ENCODE measurements at places on chromosomes 2 and 18.
A peak's percentile ranks its signal among the peaks of the same experiment; 100 is the strongest.

DNA sequence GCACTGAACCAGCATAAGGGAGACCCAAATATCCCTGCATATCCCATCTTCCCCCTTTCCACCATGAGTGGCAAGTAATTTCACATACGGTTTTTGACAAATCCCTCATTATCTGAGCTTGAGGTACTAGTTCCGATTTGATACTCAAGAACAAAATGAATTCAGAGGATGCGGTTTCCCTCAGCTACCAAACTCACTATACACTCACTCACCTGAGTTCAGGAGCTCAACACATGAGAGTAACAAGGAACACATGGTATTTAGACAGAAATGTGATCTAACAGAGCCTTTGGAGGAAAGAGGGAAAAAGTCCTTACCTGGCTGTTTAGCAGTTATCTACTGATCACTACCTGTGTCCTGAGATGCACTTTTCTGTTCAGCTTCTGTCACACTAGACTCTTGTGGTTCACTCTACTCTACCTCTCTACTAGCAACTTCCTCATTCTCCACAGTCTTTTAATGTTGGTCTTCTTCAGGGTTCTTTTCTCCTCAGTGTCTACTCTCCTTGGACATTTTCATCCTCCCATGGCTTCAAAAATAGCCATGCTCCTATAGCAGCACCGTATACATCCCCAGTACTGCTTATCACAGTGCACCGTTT is 25.1 kb downstream of the ASXL2 start:
- DNase-seq = no peak

DNA sequence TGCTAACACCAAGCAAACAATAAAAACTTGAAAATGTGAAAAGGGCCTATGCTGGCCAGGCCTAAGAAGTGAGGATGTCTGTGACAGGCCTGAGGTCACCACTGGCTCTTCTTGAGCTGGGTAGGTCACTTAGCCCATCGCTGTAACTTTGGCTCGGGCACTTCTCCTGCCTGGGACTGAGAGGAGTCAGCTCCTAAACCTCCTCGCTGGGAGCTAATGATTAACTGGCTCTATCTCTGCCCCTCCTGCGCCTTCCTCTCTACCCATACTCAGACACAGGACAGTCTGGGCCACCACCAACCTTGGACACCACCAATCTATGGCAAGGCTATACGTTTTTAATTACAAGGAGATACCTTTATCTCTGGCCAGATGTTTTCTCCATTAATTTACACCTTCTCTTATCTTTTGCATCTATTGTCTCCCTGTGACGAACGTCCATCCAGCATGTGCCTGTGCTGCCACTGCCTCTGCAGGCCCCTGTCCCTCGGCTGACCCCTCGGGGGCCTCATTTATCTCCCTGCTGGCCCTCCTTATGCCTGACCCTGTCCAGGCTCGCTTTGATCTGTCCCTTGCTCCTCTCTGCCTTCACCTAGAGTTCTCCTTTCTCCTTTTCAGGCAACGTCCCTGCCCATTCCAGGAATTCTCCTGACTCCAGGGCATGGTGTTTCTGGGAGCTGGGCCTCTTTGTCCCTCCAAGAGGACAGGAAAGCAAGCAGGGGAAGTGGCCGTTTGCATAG is 149.1 kb upstream of the GATA6 start:
- no peak for DNase-seq

GRCh38 chr2:236673126-236673822 is 103.6 kb downstream of the ACKR3 start:
- no peak for DNase-seq

GRCh38 chr2:27427863-27428212 is 593 bp upstream of the NRBP1 start:
- no peak for DNase-seq

DNA sequence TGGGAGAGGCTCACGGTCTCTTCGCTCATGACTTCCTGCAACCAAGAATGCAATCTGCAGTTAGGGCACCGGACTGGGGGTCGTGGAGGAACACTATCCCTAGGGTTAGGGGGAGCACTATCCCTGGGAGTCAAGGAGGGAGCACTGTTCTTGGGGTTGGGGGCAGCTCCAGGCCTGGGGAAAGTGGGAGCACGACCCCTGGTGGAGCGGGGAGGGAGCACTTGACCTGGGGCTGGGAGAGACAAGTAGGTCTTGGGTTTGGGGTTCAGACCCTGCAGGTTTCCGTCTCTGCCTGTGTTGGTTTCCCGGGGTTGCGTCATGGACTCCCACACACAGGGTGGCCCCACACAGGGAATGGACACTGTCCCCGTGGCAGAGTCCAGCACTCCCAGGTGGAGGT is 133.6 kb downstream of the TPO start:
- no peak for DNase-seq

- DNase-seq = no peak
Measured at GRCh38 chr18:76932026-76932819, 109.9 kb downstream of the ZNF236 start.

- no peak for DNase-seq
Measured at GRCh38 chr2:69638630-69639029, 4.9 kb downstream of the AAK1 start.

DNA sequence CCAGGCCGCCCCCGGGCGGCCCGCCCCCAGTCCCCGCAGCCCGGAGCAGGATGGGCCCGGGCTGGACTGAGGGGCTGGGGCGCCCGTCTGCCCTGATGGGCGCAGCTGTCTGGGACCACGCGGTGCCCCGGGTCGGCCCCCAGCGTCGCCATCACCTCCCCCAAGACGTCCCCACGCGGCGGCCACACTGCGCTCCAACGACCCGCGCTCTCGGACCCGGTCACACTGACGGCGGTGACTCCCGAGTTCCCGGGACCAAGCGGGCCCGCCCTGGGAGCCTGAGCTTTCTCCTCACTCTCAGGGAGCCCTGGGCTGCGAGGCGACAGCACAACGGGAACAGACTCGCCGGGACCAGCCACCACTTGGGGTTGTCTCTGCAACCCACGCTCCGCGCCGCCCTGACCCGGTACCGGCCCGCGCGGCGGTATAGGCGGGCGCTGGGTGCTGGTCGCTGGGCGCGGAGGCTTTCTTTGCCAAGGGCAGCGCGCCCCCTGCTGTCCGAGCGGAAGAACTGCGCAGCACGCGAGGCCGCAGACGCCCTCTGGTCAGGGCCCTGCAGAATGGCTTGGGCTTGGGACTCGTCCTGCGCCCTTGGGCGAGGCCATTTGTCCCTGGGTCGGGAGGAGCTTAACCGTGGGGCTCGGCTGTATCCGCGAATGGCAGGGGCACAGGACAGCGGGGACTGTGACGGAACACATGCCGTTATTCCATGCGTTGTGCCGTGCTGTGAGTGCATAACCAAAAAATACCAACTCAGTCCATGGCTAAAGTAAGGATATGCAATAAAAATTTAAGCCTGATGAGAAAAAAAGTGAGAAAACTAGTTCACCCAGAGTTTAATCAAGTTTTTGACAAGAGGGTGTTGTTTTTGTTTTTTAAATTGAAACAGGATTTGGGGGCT is 54.8 kb upstream of the ANKRD62 start:
- peak; percentile 53 for DNase-seq

- peak; percentile 55 for DNase-seq
Measured at GRCh38 chr18:54388203-54389142, 30.8 kb downstream of the C18orf54 start.

- no peak for DNase-seq
Measured at GRCh38 chr18:57798713-57799373, 4.3 kb downstream of the ATP8B1 start.

DNA sequence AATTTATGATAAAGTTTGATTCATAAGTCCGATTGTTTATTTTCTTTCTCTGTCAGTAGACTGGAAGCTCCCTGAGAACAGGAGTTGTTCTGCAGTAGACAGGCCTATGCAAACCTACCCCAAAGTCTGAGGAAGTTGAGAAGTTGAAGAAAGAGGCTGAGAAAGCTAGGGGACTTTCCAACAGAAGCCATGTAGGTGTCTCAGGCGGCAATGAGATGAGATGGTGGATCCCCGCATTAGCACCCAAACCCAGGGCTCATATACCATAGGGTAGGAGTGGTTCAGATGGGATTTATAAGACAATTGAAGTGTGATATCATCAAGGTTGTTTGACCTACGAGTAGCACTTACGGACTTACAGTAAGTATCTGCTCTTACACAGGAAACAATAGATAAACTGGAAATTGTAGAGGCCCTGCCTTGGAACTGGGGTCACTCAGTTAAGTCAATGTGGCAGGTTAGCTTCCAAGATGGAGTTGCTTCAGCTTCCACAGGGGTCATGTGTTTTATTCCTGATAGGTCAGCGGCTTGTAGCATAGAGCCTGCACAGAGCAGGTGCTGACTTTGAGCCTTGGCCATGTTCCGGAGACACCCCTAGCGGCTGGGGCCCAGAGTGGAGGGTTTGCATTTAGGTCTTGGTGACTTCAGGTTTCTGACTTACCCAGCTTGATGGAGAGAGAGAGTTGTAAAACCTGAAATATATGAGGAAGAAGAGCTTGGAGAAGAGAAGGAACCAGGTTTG is 2.3 kb upstream of the PSD4 start:
- no peak for DNase-seq

- DNase-seq = no peak
Measured at GRCh38 chr2:86194751-86195054, 559 bp downstream of the IMMT start.

DNA sequence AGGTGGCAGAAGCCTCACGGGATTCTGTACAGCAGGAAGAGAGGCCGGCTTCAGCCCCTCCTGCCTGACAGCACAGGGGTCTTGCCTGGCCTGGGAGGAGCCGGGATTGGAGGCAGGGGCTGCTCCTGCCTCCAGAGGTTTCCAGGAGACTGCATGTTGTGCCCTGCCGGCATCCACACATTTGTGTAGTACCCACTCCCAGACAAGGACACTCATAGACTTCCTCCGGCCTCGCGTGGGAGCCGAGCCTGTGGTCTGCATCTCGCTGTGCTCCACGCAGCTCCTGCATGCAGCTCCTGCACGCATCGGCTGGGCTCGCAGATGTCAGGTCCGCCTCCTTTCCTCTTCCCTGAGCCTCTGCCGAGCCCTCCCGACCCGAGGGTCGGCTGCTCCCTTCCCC is 34.7 kb downstream of the TPO start:
- DNase-seq = no peak

- DNase-seq = peak; percentile 61
Measured at GRCh38 chr2:10188211-10188610, 65.7 kb downstream of the RRM2 start.

DNA sequence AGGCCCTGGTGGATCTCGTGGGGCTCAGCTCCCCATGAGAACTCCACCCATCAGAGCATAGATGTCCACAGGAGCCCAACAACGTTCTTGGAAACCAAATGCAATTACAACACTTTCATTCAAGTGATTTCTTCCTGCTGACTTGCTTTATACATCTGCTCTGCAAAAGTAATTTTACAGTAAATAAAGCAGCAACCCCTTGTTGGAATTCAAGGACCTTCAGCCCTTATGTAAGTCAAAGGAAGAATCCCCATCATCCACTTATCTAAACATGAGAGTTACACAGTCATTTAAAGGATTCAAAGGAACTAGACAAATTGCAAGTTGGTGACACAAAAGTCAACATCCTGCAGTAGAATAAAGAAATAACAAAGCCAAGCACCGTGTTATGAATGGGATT is 17.1 kb upstream of the ANTXR1 start:
- DNase-seq = no peak

DNA sequence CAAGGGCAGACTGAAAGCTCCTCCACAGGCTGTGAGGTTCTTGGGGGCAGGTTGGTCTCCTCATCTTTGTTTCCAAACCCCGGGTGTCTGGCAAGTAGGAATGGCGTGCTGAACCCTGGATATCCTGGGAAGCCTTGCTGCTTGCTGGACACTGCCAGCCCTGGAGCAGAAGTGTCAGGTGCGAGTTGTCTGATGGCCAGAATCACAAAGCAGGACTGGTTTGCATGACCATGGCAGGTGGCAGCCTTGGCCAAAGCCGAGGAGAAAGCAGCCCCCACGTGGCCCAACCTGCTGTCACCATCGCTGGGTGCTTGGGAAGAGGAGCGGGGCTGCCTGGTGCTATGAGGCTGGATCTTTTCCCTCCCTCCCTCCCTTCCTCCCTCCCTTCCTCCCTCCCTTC is 309.5 kb upstream of the HS6ST1 start:
- DNase-seq = no peak

DNA sequence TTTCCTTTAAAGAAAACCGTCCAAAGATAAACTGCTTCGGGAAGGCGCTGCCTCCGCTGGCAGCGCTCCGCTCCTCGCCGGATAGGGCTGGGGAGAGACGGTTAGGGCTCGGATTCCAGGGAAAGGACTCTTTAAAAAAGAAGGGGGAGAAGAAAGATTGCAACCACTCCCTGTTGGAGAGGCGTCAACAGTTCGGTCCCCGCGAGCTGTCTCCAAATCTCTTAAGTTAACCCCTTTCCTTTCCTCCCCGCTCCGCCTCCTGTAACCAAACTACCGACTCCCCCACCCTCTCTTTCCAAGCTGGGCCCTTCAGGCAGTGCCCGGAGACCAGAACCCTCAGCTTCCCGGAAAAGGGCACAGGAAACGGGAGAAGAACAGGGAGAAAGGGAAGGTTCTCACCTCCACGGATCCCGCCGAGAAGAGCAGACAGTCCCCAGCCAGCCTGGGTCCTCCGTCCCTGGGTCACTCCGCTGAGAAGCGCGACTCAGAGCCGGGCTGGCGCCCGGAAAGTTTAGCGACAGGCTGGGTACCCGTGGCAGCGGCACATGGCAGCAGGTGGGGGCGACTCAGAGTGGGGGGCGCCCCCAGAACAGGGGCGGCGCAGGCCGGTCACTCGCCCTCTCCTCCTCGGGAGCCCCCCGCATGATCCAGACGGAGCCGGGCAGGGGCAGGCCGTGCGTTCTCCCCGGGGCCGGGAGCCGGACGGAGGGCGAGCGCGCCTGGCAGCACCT is 675 bp downstream of the FZD5 start:
- DNase-seq = no peak

GRCh38 chr18:12288403-12288755 is 19.7 kb upstream of the TUBB6 start:
- no peak for DNase-seq

DNA sequence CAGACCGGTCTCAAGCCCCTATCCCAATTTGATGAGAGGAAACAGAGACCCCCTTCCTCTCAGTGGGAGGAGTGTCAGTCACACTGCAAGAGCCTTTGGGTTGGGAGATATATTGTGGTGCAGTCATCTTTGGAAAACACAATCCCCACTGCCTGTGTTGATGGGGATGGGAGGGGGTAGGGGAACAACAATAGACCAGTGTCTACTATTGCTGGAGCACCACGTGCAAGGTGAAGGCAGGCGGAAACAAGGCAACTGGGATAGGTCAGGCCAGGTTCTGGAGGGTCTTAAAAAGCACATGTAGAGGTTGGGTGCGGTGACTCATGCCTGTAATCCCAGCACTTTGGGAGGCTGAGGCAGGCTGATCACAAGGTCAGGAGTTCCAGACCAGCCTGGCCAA is 127.9 kb downstream of the ZFP36L2 start:
- DNase-seq = no peak

DNA sequence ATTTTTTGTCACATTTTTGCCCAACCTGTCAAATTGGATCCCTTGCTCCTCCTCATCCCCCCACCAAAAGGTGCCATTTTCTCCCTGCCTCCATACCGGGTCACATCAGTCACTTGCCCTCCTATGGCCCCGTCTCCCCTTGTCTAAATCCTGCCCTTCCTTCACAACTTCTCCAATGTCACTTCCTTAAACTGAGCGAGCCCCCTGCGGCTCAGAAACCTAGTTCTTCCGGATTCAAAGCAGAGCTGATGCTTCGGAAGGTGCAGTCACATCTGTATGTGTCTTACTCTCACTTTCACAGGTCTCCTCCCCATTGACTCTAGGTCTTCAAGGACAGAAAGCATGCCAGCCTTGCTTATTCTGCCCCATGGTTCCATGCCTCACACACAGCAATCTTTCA is 22.1 kb downstream of the TNP1 start:
- no peak for DNase-seq

All from SW 1271 (cell line).